Stimulated activated CD8-positive, alpha-beta memory T cell treated with anti-CD3 and anti-CD28 coated beads, Interleukin-7, amount 100 ng/mL, for 1 hour (primary cell): ENCODE measurements at places on chromosomes 7 and 10.

DNA sequence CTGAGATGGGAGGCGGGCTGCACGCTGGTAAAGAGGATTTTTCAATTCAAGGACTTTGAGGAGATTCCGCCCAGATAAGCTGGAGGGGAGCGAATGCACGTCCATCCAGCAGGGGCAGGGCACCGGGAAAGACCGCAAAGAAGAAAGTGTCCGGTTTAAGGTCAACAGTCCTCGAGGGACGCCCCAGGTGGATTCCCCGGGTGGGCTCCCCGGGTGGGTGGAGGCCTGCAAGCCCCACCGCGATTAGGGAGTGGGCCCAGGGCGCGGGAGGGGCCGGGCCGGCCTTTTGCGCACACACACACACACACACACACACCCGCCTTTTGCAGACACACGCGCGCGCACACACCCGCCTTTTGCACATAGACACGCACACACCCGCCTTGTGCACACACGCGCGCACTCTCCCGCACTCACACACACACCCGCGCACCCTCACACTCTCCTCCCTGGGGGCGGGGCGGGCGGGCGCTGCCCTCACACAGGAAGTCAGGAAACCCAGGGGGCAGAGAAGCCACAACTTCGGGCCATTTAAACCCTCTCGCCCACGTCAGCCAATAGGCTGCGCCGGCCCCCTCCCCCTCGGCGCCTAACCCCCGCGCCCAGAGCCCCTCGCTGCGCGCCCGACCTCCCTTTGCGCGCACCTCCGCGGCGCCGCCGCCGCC lies 615 bp downstream of the ARHGAP12 start:
- peak; percentile 20 for DNase-seq

GRCh38 chr10:124150189-124150806 lies 56.9 kb upstream of the CHST15 start:
- no peak for DNase-seq

DNA sequence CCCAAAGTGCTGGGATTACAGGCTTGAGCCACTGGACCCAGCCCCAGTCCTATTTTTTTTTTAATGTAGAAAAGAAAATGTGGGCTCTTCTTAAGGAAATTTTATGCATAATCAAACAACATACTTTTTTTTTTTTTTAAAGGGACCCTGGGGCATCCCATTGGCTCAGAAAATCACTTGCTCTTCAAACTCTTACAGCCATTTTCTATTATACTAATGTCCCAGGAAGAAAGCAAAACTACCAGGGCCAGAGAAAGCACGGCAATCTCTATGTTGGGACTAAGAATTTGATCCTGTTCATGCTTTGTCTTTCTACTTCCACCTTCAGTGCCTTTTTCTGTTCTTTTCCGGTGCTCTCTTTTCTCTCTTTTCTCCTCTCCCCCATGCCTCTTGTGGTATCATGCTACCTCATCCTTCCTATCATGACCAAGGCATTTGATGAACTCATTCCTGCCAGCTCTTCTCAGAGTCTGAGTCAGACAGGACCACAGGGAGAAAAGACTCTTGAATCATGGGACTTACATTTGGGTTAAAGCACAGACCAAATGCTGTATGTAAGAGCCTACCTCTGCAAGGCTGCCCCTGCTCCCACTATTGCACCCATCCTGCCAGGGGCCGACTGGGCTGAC lies 76.4 kb upstream of the CCNY start:
- no peak for DNase-seq

DNA sequence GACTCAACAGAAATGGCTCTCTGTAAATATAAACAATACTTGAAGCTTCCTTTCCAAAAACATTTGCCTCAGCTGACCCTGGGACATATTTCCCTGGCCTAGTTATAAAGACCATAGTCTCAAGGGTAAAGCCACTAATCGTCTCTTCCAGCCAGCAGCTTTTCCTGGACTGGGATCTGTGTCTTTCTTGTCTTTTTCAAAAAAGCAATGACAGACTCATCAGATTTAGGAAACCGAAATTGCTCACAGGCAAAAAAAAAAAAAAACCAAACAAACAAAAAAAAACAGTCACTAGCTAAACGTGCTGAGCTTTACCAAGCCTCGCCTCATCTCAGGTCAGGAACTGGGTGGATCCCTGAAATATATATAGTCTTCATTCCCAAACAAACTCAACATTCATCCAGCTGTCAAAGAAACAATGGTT lies 23.5 kb downstream of the STN1 start:
- DNase-seq = no peak

GRCh38 chr10:77494327-77494726 lies 143.3 kb downstream of the KCNMA1 start:
- no peak for DNase-seq

DNA sequence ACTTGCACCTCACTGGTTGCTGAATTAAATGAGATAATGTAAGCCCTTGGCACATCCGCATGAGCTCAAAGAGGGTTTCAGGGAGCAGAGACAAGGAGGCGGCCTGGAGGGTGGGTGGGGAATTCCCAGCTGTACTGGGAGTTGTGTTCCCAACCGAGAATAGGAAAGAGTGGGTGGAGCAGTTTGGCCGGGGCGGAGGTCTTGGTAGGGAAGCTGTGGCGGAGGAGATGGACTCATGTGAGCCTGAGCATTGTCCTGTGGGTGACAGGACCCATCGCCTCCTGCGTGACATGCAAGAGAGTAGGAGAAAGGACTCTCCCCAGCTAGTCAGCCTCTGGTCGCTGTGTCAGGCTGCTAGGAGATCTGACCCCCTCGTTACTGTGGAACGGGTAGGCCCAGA lies 41.0 kb upstream of the SAMD8 start:
- DNase-seq = no peak
